ENCODE measurements at places on chromosomes 1 and 21.

DNA sequence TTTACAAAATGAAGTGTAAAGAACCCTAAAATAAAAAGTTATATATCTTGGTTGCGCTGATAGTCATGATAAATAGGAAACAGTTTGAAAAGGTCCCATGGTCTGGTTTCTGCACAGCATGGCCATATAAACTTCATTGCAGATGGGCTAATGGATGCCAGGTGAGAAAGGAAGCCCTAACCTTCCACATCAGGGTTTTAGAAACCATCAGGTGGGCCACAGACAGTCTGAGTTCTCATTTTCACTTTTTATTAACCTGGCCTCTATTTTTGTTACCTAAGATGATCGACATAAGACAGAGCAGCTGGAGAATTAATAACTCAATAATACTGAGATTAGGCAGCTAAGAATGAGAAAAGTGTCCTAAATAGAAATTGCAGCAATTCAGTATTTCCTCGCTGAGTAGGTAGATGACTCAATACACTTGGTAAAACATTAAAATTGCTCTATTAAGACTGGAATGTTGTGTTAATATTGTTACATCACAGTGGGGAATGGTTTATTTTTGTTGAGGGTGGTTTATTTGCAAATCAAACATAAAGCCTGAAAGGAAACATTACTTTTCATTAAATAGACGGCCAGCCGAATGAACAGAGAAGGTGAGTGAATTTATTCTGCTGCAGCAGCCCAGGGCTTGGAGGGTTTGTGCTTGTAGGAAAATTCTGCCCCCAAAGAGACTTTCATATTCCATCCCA is 21.1 kb downstream of the C1orf21 start:
- no peak for DNase-seq

DNA sequence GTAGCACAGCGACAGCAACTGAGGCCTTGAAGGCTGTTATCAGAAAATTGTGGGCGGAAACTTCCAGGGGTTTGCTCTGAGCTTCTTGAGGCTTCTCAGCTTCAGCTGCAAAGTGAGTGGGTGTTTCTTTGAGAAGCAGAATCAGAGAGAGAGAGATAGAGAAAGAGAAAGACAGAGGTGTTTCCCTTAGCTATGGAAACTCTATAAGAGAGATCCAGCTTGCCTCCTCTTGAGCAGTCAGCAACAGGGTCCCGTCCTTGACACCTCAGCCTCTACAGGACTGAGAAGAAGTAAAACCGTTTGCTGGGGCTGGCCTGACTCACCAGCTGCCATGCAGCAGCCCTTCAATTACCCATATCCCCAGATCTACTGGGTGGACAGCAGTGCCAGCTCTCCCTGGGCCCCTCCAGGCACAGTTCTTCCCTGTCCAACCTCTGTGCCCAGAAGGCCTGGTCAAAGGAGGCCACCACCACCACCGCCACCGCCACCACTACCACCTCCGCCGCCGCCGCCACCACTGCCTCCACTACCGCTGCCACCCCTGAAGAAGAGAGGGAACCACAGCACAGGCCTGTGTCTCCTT is at the start of gene FASLG:
Gene FASLG (plus strand): TSS at position 233 of the 583 bp plus-strand sequence. CDS start 99 bp downstream, at position 332.
- DNase-seq = peak; percentile 79

DNA sequence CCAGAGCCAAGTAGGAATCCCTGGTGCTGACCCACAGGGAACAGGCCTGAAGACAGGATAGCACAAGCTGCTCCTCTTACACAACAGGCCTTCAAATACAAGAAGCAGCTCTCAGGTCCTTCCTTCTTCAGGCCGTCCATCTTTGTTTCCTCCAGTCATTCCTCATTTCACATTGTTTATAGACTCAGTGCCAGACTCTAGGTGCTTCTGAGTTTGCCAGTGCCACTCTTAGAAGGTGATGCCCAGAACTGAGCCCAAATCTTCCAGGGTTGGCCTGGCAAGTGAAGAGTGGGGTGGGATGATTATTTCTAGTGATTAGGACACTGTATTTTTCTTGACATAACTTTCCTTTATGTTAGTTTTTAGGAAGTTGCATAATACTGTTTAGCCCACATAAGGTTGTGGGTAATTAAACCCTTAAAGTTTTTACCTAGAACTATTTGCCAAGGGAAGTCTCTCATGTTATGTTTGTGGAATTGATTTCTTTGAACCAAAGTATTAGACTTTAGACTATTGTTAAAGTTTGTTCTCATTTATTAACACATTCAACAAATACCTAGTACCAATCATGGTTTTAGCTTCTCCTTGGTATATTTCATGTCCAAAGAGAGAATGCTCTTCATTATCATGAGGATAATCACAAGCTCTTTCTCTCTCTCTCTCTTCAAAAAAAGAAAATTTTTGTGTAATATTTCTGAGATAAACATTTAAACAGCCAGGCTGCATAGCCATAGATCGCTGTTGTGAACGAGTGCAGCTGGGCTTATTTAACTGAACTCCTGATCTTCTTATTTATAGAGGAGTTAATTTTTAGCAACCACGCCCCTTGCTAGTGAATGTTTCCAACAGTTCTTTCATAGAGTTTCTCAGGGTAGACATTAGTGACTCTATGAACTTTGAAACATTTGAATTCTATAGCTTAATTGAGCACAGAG is 47.7 kb downstream of the PGM1 start:
- no peak for DNase-seq

DNA sequence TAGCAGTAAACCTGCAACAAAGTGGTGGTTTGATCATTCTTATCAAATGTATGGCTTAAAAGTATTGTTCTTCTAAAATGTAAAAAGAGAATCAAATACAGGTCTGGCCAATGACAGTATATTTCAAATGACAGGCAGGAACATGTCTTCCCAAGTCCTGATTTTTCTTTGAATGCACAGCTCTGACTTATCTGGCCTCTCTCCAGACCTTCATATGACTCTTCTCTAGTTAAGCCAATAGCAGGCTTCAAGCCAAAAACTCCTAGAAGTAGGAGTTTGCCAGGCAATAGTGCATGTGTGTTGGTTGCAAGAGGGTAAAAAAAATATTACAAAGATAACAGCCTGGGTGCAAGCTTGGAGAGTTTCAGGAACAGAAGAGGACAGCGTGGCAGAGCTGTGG is 345.5 kb downstream of the SMYD3 start:
- no peak for DNase-seq

GRCh38 chr1:93087532-93087931 is 8.4 kb downstream of the MTF2 start:
- no peak for DNase-seq

DNA sequence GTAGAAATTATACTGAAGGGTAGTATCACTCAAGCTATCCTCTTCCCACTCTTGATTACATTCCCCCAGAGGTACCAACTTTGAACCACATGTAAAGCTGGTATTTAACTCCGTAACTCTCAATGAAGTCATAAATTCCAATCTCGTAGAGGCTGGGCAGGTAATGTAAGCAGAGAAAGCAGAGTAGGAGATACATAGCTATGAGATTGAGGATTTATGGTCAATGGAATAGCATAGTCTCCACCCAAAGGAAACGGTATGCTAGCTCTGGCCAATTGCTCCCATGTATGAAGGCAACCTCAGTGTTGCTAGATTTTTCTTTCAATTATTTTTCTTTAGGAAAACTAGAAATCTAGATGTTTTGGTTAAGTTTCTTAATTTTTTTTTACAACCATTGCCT is 163.1 kb upstream of the NRIP1 start:
- DNase-seq = no peak

- no peak for DNase-seq
Measured at GRCh38 chr1:155454096-155454495, 108.5 kb downstream of the ASH1L start.

DNA sequence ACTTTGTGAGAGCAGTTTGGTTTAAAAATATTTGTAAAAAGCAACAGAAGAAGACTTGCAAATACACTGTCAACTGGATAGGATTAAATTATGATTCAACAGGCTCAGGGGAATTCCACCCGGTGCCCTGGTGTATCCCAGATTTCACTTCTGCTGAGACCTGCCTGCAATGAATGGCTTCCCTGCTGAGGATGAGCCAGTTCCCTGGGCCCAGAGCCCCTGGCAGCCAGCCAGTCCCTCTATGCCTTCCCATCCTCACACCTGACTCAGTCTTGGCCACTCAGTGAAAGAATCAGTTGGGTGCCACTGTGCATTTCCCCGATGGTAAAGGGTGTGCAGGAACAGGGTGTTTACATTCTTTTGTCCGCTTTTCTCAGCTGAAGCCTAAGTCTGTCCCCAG is 64.4 kb downstream of the KCTD3 start:
- DNase-seq = no peak

DNA sequence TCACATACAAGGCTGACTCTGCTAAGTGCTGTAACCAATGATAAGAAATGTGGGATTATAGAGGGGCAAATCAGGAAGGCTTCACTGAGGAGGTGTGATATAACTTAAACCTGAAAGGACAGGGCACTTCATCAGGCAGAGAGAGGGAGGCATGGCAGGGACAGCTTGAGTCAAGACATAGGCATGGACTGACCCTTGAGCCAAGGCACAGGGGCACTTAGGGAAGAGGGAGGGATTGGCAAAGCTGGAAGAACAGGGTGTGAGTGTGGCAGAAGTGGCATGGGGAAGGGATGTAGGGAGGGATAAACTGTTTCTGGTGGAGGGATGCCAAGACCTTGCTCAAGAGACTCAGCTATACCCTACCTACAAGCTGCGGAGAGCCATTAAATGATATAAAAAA is 81.3 kb downstream of the PLXNA2 start:
- no peak for DNase-seq

GRCh38 chr1:200496937-200497336 is 87.1 kb upstream of the ZNF281 start:
- no peak for DNase-seq

DNA sequence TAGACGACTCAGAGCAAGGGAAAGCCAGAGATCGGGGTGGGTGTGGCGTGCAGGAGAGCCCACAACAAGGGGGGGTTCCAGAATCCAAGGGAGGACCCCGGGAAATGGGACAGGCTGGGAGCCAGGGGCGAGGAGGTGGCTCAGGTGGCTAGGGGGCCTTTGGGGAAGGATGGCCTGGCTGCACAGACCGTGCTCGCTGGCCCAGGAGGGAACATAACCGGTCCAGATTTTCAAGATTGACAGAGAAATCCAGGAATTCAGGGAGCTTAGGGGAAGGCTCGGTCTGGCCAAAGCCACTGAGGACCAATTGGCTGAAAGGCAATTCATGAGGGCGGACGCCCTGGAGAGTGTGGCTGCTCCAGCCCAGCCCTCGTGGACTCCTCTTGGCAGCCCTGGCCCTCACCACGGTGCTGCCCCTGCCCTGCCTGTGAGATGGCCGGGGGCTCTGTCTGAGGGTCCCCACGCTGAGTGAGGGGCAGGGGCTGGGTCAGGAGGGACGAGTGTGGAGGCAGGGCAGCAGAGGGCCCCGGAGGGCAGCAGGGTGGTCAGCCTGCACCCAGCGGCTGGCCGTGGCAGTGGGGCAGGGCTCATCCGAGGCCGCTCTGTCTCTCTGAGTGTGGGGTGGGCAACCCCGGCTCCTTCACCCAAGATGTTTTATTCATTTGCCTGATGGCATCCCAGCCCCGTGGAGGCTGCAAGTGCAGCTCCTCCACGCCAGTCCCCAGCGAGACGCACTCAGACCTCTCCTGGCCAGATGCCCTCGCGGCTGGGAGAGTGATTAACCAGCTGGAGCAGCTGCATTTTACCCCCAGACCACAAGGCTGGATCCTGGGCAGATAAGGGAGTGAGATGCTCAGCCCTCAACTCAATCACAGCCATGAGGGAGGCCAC is 5.6 kb upstream of the LRRC3 start:
- DNase-seq = no peak

GRCh38 chr1:88731475-88732269 is 47.6 kb downstream of the PKN2 start:
- no peak for DNase-seq

DNA sequence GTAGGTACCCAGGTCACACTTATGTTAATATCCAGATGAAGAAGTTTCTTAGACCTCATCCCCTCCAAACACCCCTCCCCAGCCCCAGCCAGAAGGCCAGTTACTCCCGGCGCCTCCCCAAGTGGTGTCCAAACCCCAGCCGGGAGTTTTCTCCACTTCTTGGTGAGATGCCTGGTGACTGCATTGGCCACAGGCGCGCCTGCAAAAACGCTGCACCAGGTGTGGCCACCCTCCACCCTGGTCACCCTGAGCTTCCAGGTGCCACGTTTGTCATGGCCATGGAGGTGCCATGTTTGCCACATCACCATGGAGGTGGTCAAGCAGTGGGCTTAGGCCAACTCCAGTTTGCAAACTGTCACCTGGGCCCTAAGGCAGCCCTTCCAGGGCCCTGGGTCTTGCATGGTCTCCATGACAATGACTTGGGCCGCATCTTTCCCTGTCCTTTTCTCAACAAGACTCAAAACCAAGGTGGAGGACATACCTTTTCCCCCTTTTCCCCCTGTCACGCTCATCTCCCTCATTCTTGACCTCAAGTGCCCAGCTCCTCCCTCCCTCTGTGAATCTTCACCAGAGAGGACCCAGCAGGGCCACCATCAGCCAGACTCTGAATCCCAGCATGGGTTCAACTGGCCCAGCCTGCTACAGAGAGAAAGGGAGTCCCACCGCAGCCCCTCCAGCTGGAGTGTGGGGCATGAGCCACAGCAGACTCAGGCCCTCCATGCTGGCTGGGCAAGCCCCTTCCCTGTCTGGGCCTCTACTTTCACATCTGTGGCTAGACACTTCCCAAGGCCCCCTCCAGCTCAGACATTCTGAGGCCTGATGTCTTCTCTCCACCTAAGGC is 125.9 kb upstream of the ZBTB40 start:
- DNase-seq = no peak

- DNase-seq = no peak
Measured at GRCh38 chr1:114090738-114091505, 62.7 kb downstream of the SYT6 start.

DNA sequence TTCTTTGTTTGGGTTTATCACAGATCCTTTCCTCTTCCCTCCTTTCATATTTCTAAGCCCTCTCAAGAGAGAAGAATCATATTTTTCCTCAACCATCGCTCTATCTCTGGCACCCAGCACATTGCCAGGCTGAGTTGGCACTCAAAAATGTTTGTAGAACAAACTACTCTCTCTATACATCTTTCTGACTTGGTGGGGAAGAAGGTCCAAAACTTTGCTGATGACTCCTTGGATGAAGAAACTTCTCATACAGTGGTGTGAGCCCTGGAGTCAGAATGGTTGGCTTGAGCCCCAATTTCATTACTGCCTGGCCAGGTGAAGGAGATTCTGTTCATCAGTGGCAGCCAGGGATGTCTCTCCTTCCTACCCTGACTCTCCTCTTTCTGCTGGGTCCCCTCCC is 11.9 kb downstream of the ALX3 start:
- no peak for DNase-seq

- no peak for DNase-seq
Measured at GRCh38 chr1:181259026-181259745, 170.7 kb downstream of the IER5 start.

GRCh38 chr1:3336641-3337630 is 117.5 kb upstream of the ARHGEF16 start:
- no peak for DNase-seq
